ENCODE measurements at places on chromosomes 13 and 19.

- DNase-seq: peak; percentile 36
Observed at GRCh38 chr19:17488593-17489391, 18.5 kb downstream of the SLC27A1 start.

- DNase-seq: peak; percentile 70
Observed at GRCh38 chr19:13026462-13027370, 31.4 kb downstream of the NFIX start.

DNA sequence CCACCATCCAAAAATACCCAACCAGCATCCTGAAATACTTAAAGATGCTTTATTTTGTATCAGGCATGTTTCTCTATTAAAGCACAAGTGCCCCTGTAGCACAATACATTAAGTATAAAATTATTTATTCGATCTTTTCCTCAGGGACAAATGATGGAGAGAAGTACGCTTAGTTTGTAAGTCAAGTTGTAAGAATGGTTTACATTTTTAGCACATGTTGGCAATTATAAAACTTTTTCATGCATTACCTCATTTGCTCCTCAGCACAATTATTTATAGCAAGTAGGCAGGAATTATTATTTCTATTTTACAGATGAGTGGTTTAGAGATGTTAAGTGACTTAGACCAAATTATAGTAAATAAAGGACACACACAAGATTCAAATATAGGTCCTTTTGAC, 232.6 kb upstream of the HTR2A start:
- DNase-seq: no peak

GRCh38 chr13:62625214-62625881, 1209.7 kb upstream of the PCDH20 start:
- DNase-seq: no peak

GRCh38 chr19:51531349-51532315, at the start of gene SIGLEC6:
Gene SIGLEC6 (minus strand): TSS chr19:51531670. CDS start chr19:51531648, 22 bp downstream.
- DNase-seq: no peak

- peak; percentile 50 for DNase-seq
Observed at GRCh38 chr19:58518256-58519086, 1.1 kb downstream of the ZBTB45 start.

GRCh38 chr13:98221234-98221633, 44.2 kb upstream of the RNF113B start:
- no peak for DNase-seq

DNA sequence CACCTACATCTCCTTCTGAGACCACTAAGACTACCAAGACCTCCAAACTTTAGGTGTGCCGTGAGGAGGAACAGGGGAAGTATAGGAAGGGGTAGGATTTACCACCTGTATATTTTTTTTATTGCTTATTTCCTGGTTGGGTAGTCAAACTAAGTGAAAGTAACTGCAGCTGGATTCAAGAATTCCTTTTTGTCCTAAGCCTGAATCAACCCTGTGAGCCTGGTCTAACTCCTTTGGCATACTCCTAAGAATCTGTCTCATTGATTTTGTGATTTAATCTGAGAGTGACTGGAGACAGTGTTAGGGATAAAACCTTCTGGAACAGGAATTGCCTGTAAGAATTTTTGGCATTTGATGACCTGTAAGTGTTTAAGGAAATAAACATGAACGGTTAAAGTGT, 523.5 kb upstream of the MIR17HG start:
- DNase-seq: no peak

GRCh38 chr19:54392105-54392504, 23.2 kb upstream of the TTYH1 start:
- no peak for DNase-seq

- no peak for DNase-seq
Observed at GRCh38 chr13:77749344-77749880, 51.9 kb downstream of the SLAIN1 start.

DNA sequence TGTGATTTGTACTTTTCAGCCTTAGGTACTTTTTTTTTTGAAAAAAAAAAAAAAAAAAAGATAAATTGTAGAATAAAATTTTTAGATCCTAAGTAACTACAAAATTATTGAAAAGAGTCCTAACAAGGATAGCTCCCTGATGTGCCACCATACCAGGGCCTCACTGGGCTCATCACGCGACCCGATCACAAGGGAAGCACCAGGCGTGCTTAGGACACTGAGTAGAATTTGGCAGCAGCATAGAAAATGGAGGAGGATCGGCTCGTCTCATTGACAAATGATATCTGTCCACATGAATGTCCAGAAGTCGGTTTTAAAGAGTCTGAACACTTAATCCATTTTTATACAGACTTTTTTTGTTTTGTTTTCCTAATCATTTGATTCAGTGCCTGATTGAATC, 179.0 kb downstream of the STK24 start:
- DNase-seq: no peak

DNA sequence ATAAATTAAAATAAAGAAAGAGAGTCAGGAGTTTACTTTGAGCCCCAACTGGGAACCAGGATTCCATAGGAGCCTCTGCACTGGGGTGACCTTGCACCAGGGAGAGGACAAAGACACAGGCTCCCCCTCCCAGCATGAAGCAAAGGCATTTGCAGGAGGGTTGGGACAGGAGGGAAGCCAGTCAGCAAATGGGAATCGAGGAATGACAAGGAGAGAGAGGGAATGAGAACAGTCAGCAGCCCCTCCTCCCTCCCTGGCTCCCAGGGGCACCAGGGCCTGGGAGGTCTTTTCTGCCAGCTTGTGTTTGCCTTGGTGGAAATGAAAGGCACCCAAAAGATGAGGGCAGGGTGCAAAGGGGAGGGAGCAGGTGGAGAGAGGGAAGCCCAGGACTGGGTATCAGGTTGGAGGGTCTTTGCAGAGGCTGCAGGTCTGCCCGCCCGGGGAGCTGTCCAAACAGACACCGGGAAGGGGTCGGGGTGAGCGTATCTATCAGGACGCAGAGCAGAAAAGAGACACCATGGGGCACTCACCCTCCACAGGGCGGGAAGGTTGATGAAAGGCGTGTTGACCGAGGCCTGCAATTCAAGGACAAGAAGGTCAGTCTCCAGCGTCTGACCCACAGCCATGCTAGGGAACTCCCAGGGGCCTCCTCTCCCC, 3.8 kb downstream of the SBSN start:
- DNase-seq: no peak

GRCh38 chr13:81058211-81058915, 717.4 kb upstream of the SPRY2 start:
- DNase-seq: no peak

DNA sequence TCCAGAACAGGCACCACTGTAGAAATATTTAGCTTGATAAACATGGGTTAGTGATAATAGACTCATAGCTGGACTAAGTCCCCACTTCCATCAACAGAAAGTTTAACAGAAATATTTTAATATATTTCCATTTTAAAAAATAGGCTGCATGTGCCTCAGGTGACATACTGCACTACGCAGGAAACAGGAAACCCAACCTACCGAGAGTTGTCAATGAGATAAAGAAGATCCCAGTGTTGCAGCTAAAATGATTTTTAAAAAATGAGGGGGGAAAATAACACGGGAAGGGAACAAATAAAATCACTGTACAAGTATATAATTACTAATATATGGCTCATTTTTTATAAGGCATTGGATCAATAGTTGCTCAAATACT, 154.8 kb downstream of the TBC1D4 start:
- no peak for DNase-seq

DNA sequence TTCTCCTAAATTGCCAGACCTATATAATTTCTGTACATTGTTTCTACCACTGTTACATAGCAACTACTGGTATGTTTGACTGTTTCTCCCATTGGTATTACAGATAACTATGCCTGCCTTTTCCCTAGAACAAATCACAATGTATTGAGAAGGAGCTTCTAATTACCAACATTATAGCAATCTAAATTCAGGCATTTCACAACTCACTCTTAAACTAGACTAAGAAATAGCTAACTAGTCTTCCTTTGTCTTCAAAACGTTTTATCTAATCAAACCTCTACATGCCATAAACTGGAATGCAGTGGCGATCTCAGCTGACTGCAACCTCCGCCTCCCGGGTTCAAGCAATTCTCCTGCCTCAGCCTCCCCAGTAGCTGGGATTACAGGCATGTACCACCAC, 18.2 kb downstream of the RBM26 start:
- DNase-seq: no peak

DNA sequence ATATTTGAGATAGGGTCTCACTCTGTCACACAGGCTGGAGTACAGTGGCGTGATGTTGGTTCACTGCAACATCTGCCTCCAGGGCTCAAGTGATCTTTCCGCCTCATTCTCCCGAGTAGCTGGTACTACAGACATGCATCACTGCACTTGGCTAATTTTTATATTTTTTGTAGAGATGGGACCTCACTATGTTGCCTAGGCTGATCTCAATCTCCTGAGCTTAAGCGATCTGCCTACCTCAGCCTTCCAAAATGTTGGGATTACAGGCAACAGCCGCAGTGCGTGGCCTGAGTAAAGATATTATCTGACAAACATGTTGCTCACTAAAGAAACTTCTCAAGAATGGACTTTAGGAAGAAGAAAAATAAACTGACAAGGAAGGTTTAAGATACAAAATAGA, 125.4 kb upstream of the ABCC4 start:
- DNase-seq: no peak

DNA sequence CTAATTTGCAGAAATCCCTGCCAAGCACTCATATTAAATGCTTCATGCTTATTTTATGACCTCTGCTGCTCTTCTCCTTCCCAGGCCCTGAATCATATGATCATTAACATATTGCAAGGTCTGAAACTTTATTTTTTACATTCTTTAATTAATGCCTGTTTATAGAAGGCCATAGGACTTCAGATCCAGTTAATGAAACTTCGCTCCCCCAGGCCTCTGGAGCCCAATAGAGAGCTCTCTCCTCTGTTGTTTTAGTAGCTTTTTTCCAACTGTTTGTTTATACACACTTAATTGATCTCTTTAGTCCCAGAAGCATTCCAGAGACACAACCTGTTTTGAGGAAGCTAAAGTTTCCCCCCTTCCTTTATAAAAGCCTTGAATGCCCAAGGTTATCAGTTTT, 68.3 kb downstream of the DACH1 start:
- DNase-seq: no peak

DNA sequence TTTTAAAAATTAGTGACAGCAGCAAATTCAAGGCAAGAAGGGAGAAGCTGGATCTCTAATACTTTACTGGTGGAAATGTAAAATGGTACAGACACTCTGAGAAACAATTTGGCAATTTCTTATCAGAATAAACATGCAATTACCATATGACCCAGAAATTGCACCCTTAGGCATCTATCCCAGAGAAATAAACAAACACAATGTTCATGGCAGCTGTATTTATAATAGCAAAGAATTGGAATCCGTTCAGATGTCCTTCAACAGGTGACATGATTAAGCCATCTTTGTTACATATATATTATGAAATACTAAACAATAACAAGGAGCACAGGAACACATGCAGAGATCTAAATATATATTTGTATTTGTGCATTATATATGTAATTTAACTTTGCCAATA, 756.5 kb downstream of the SLITRK1 start:
- no peak for DNase-seq

DNA sequence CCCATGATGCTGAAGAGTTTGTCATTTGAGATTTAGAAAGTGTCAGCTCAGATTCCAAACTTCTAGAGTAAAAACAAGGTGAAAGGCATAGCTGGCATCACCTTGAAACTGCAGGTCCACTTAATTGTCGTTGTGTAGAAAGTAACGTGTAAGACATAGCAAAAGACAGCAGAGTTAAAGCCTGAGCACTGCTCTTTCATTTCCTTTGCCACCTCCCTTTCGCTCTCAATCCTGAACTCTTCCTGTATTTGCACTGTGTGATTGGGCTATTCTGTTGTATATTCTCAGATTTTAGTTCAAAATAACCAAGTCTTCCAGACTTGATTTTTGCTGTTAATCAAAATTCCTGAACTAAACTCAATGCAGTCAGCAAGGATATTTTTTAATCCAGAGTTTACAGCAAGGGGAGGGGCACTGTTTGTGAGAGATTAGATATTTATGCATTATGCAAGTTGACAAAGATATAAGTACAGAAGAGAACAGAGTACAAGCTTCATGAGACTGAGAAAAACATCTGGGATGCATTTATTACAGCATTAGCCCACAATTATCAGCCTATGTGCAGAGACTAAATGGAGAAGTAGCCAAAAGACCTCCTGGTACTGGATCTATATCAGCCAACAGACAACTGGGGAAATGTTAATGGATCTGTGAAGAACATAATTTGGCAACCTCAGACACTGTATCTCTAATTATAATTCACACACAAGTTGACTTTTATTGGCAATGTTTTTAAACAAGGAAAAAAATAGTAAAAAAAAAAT, 328.6 kb downstream of the SUCLA2 start:
- DNase-seq: peak; percentile 30

DNA sequence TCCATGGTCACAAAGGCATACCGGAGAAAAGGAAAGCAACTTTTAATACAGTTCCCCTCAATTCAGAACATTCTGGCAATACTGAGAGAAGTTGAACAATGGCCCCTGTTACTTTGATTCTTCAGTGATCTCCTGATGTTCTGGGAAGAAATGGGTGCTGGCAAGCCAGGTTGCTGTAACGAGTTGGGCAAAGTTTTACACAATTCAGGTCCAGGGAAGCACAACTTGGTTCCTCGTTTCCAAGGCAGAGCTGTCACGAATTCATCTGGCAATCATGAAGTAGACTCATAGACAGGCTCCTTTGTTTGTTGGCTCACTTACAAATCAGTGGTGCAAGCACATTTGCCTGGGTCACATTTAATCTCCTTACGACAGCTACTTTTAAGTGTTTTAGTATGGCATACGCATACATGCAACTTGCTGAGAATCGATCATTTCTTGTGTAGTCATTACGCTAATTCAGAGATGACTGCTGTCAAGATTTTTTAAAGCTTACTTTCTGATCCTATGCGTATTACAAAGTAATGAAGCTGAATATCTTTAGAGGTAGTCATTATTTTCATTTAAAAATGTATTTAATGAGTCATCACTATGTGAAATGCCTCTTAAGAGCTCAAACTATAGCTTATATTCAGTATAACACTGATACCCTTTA, 174.7 kb downstream of the GPC5 start:
- no peak for DNase-seq

DNA sequence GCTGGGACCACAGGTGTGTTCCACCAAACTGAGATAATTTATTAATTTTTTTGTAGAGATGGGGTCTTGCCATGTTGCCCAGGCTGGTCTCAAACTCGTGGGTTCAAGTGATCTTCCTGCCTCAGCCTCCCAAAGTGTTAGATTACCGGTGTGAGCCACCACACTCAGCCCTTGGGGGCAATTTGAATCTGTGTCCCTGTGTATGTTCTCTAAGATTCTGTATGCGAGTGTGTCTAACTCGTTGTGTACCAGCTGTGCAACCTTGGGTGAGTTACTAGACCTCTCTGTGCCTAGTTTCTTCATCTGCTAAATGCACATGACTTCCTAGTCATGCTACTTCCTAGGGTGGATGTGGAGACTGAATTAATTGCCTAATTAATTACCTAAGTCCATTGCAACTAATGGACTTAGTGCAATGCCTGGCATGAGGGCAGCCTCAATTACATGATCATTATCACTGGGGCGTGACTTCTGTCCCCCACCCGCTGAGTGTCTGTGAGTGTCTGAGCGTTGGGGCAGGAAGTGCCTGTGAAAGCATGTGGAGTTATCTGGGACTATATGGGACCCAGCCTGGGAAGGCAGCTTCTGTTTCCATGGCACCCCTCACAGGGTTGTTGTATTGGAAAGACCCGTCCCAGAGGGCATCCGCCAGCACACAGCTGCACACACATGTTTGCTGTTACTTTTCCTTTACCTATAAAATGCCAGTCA, 1.8 kb upstream of the NCCRP1 start:
- no peak for DNase-seq

Data from foreskin fibroblast (primary cell).